ENCODE measurements at places on chromosomes 5 and 9. TPM values are rescaled to one million over a fixed set of nuclear protein-coding genes. Genes with fewer than 3 reads are reported as not detected.

The MLANA gene
- total RNA-seq = not detected

- DNase-seq = peak; percentile 80
- H3K27ac ChIP-seq = peak overlapping the region; percentile 37
- no peak overlapping the region for H3K4me3 ChIP-seq
- H3K4me1 ChIP-seq = peaks cover 12% of the 10 kb centered on the region
- no peaks in the 10 kb centered on the region for H3K36me3 ChIP-seq
- H3K27me3 ChIP-seq = no peaks in the 10 kb centered on the region
Observed at GRCh38 chr9:75039009-75039408, 10.9 kb upstream of the CARNMT1 start.

DNA sequence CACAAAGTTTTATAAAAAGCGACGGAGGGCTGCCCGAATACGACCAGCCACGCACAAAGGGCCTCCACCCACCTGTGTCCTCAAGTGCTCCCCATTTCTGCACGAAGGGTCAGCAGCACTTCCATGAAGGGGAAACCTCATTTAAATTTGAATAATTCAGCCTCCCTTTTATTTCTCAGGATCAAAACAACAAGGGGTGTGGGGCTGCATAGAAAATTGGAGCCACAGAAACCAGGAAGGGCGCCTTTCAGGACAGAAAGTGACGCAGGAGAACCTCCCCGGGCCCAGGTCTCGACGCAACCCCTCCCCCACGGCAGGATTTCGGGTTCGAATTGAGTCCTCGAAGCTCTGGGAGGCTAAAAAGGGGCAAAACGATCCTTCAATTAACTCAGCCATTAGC lies 2.1 kb downstream of the NRARP start:
- DNase-seq = no peak
- peaks cover 41% of the 10 kb centered on the region for H3K4me1 ChIP-seq
- H3K4me3 ChIP-seq = no peak overlapping the region
- H3K36me3 ChIP-seq = no peaks in the 10 kb centered on the region
- H3K27ac ChIP-seq = no peak overlapping the region
- peaks cover 8% of the 10 kb centered on the region for H3K27me3 ChIP-seq

- DNase-seq = peak; percentile 31
- H3K27me3 ChIP-seq = no peaks in the 10 kb centered on the region
- no peaks in the 10 kb centered on the region for H3K36me3 ChIP-seq
- no peak overlapping the region for H3K4me3 ChIP-seq
- H3K4me1 ChIP-seq = peaks cover 9% of the 10 kb centered on the region
Observed at GRCh38 chr5:61167382-61167781, 5.1 kb upstream of the SMIM15 start.

The FABP6 gene
- not detected for total RNA-seq

The FGF1 gene
- total RNA-seq = 42.2 TPM

The BARHL1 gene
- not detected for total RNA-seq

The SNAPC3 gene
- total RNA-seq = 40.3 TPM

The DDX4 gene
- total RNA-seq = not detected

GRCh38 chr5:173488144-173488543 lies 128.3 kb downstream of the BOD1 start:
- no peaks in the 10 kb centered on the region for H3K36me3 ChIP-seq
- no peak for DNase-seq
- H3K27ac ChIP-seq = no peak overlapping the region
- H3K4me3 ChIP-seq = no peak overlapping the region
- H3K4me1 ChIP-seq = no peaks in the 10 kb centered on the region

GRCh38 chr5:81389025-81389424 lies 4.9 kb downstream of the ACOT12 start:
- DNase-seq = no peak
- no peak overlapping the region for H3K4me3 ChIP-seq
- H3K27me3 ChIP-seq = no peaks in the 10 kb centered on the region
- H3K27ac ChIP-seq = no peak overlapping the region
- H3K4me1 ChIP-seq = no peaks in the 10 kb centered on the region

GRCh38 chr5:31221001-31221400 lies 27.5 kb downstream of the CDH6 start:
- no peak for DNase-seq
- peaks cover 6% of the 10 kb centered on the region for H3K4me1 ChIP-seq
- H3K4me3 ChIP-seq = no peak overlapping the region
- peaks cover 3% of the 10 kb centered on the region for H3K36me3 ChIP-seq
- no peak overlapping the region for H3K27ac ChIP-seq

GRCh38 chr9:131946180-131946579 lies 133.5 kb downstream of the MED27 start:
- no peaks in the 10 kb centered on the region for H3K4me1 ChIP-seq
- no peaks in the 10 kb centered on the region for H3K36me3 ChIP-seq
- no peaks in the 10 kb centered on the region for H3K27me3 ChIP-seq
- no peak overlapping the region for H3K27ac ChIP-seq
- no peak for DNase-seq

GRCh38 chr5:173581408-173582215 lies 34.8 kb downstream of the BOD1 start:
- no peak for DNase-seq
- H3K27me3 ChIP-seq = no peaks in the 10 kb centered on the region
- no peak overlapping the region for H3K4me3 ChIP-seq
- H3K4me1 ChIP-seq = peaks cover 3% of the 10 kb centered on the region
- no peaks in the 10 kb centered on the region for H3K36me3 ChIP-seq
- no peak overlapping the region for H3K27ac ChIP-seq

GRCh38 chr5:140318792-140319191 lies 15.9 kb upstream of the PFDN1 start:
- DNase-seq = no peak
- no peaks in the 10 kb centered on the region for H3K27me3 ChIP-seq
- no peak overlapping the region for H3K4me3 ChIP-seq
- no peaks in the 10 kb centered on the region for H3K36me3 ChIP-seq
- H3K27ac ChIP-seq = no peak overlapping the region

DNA sequence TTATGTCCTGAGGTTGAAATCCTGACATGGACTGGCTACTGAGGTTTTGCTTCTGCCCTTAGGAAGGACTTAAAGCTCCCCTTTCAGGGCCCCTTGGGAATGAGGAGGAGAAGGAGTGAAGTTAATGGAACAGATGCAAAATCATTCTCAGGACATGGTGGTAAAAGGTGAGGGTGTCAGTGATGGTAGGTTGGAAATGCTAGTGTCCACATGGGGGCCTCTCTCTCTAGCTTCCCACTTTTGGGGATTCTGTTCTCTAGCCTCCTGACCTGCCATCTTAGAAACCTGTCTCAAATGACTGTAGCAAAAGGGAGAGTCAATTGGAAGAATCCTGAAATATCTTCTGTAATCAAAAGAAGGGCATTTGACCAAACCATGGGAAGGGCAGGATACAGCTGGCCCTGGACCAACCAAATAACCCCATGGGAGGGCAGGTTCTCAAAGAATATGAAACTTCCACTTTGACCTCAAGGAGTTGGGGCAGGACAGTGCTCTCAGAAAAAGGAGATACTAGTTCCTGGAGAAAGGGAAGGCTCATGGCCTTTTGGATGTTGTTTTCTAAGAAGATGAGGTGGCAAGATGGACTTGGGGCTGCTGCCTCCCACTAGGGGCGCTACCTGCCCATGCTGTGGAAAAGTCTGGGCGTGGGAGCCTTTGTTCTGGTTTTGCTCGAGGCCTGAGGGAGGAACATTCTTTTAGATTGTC lies 21.2 kb upstream of the MLANA start:
- no peaks in the 10 kb centered on the region for H3K36me3 ChIP-seq
- no peak overlapping the region for H3K27ac ChIP-seq
- DNase-seq = no peak
- no peaks in the 10 kb centered on the region for H3K4me1 ChIP-seq

DNA sequence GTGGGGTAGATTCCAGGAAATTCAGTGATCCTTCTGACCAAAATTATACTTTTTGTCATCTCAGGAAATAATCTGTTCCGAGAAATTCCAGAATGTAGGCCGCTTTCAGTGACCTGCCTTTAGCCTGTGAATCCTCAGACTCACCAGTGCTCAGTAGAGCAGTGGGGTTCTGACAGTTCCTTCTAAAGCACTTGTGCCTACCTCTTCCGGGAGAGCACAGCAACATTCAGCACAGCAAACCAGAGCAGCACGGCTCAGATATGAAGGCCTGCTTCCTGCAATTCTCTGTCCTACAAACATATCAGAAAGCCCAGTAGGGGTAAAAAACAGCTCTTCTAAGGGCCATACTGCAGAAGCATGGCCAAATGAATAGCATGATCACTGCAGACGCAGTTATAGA lies 15.0 kb downstream of the FANCC start:
- H3K27ac ChIP-seq = no peak overlapping the region
- H3K27me3 ChIP-seq = no peaks in the 10 kb centered on the region
- peaks cover 12% of the 10 kb centered on the region for H3K4me1 ChIP-seq
- no peak for DNase-seq
- H3K4me3 ChIP-seq = no peak overlapping the region

Measured in astrocyte (in vitro differentiated cells and primary cell).